Epithelial cell of umbilical artery (primary cell): ENCODE measurements at places on chromosomes 2 and 18. TPM values are rescaled to one million over a fixed set of nuclear protein-coding genes. Genes with fewer than 3 reads are reported as not detected.

The C1QL2 gene
- total RNA-seq: 0.15 TPM in 1 of 2 replicates, not detected in the other

The IL1R1 gene
- total RNA-seq: 0.65 and 2.4 TPM in 2 replicates

The ELMOD3 gene
- total RNA-seq: 10.7 and 14.3 TPM in 2 replicates

The TBR1 gene
- under 0.01 and 0.30 TPM in 2 replicates for total RNA-seq

The WDR33 gene
- total RNA-seq: 22.4 and 34.3 TPM in 2 replicates

The SEMA4C gene
- 24.0 and 25.2 TPM in 2 replicates for total RNA-seq

The MEIS1 gene
- 24.0 and 42.6 TPM in 2 replicates for total RNA-seq

The NYAP2 gene
- not detected in 2 replicates for total RNA-seq

The CCL20 gene
- total RNA-seq: 0.65 TPM in 1 of 2 replicates, not detected in the other

The LOXL3 gene
- 2.9 and 4.4 TPM in 2 replicates for total RNA-seq

The LHCGR gene
- total RNA-seq: not detected in 2 replicates

The TMEM178A gene
- 0.32 TPM in 1 of 2 replicates, not detected in the other for total RNA-seq

The PPP1CB gene
- total RNA-seq: 179 and 226 TPM in 2 replicates

The UGT1A10 gene
- not detected in 2 replicates for total RNA-seq

The AKAIN1 gene
- not detected in 2 replicates for total RNA-seq

The SLC23A3 gene
- 0.65 and 1.1 TPM in 2 replicates for total RNA-seq

The MFSD2B gene
- under 0.01 and 0.61 TPM in 2 replicates for total RNA-seq

The CHMP1B gene
- total RNA-seq: 52.6 and 65.0 TPM in 2 replicates

The INPP5D gene
- 18.7 and 24.7 TPM in 2 replicates for total RNA-seq

The CAPN10 gene
- 20.1 and 23.7 TPM in 2 replicates for total RNA-seq

The CYBRD1 gene
- total RNA-seq: 14.0 and 31.9 TPM in 2 replicates

The ZC3H6 gene
- 1.4 and 1.9 TPM in 2 replicates for total RNA-seq
